Sigmoid colon (tissue), 7 donors: ENCODE measurements at places on chromosomes 12 and 14.

- peak; percentile 96 for DNase-seq
These were observed 1.2 kb upstream of the TNFAIP2 start for GRCh38 chr14:103121846-103122584.

DNA sequence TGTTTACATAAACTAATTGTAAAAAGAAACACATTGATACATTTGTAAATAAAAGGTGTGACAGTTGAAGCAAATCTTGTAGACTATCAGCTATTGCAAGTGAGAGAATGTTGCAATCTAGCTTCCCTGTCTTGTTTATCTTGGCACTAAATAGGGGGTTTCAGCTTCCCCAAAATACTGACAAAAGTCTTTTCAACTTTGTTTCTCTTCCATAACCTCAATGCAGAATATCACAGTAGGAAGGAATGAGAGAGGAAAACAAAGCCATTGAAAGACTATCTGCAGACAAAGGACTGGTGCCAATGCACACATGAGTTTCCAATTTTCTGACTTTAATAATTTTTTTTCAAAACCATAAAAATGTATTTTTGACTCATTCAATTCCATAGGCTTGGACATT, 886.2 kb upstream of the MGAT4C start:
- no peak for DNase-seq

DNA sequence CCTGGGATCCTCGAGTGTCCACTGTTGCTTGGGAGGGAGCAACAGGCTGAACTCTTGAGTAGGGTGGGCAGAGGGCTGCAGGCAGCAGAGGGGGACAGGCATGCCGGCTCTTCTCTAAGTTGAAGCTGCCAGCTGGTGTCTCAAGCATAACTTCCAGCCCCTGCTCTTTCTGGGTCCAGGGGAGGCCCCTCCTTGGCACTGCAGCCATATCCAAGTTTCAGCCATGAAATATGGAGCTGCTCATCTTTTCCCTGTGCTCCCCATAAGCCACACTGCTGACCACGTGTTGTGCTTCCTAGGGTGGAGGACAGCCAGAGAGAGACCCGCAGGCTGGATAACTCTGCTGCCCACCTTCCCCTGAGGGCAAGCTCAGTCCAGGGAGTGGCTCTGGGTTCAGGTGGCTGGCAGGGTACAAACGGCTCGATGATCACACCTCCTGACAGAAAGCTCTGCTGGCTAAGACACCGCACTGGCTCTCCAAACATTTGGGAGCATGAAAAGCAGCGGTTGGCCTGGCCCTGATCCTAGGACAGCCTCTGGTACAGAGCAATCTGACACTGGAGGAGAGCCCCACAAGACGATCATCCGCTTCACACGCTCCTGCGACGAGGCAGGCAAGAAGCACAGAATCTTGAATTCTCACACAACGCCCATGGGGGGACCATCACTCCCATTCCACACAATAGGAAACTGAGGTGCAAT, 79.6 kb downstream of the PITPNM2 start:
- peak; percentile 89 for DNase-seq

- no peak for DNase-seq
These were observed 27.0 kb downstream of the TMCC3 start for GRCh38 chr12:94623161-94623920.

GRCh38 chr12:25958428-25959070, at the start of gene RASSF8:
RASSF8 (plus strand) TSS chr12:25958682; CDS start chr12:26055344, 96,662 bp downstream.
- DNase-seq, result peak; percentile 88

DNA sequence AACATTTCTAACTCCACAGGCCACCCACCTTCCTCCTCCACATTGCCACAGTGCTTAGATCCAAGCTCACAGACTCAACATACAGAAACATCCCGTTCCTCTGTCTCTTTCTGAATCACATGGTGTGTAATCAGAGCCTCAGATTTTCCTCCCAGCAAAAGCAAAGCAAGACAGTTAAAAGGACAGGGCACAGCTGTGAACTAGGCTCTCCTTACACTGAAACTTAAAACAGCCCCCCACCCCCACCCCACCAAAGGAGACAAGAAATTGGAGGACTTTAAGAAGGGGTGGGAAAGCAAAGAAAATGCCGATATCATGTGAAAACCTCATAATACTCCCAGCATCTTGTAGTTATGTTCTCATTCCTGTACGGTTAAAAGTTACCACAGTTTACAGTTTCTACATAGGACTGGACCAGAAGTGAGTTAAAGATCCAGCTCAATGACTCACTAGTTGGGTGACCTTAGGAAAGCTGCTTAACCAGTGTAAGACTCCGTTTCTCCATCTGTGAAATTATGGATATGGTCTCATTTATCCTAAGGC, 4.8 kb downstream of the YBX3 start:
- DNase-seq, result no peak

GRCh38 chr14:93431036-93431670, 414 bp downstream of the UNC79 start:
- DNase-seq, result no peak

- no peak for DNase-seq
These were observed 59.9 kb downstream of the STON2 start for GRCh38 chr14:81340201-81340600.

- no peak for DNase-seq
These were observed 94.3 kb downstream of the C12orf42 start for GRCh38 chr12:103401421-103401820.

DNA sequence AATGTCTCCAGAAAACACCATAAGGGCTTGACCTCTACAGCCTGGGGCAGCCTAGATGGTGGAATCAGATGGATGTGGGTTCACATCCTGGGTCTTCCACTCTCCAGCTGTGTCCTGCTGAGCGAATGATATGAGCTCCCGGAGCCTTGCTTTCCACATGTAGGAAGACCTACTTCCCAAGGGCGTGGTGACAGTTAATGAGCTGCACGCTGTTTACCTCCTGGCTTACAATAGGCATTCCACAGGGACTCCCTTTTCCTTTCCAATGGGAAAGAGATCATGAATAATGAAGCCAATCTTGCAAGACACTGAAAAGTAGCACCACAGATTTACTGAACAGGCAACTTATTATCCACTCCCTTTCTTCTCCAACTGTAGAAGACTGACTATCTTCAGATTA, 46.1 kb downstream of the TMTC1 start:
- DNase-seq, result no peak

DNA sequence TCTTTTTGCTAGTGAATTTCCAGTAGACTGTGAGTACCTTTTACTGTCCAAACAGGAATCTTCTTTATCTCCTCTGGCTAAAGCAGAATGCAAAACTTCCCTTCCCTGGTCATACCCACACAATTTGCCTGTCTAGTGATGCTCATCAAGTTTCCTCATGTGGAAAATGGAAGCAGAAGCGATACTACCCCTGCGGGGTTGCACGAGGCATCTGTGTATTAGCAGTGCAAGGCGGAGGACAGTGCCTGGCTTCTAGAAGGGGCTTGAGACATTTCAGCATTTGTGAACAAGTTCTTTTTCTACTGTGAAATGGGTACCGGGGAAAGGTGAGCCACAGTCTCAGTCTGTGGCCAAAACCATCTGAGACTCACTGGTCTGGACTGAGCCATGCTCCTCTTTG, 340.9 kb downstream of the AACS start:
- no peak for DNase-seq

GRCh38 chr14:26286081-26286912, 311.5 kb downstream of the NOVA1 start:
- DNase-seq, result no peak

DNA sequence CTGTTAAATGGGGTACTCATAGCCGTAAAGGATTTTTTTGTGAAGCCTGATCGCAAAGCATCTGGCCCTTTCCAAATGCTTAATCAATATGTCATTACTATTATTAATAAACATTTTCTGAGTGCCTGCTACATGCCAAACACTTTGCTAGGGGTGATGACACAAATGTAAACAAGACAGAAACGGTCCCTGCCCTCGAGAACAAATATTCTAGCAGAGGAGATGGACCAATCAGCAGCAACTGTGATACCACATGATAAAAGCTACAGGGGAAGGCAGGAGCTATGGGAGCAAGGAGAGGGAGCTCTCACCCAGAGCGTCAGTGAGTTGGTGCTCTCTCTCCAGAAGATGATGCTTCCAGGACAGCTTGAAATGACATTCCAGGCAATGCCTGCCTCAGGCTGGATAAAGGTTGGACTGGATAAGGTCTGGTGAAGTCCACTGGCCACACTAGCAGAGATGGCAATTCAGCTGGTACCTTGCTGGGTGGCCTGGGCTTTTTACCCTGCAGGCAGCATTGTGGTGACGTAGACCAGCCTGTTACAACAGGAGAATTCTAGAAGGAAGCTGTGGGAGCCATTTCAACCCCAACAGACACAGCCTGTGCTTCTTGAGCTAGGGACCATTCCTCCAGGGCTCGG, 41.1 kb downstream of the ERH start:
- DNase-seq, result peak; percentile 55

GRCh38 chr14:35934499-35934898, 108.4 kb downstream of the BRMS1L start:
- no peak for DNase-seq

DNA sequence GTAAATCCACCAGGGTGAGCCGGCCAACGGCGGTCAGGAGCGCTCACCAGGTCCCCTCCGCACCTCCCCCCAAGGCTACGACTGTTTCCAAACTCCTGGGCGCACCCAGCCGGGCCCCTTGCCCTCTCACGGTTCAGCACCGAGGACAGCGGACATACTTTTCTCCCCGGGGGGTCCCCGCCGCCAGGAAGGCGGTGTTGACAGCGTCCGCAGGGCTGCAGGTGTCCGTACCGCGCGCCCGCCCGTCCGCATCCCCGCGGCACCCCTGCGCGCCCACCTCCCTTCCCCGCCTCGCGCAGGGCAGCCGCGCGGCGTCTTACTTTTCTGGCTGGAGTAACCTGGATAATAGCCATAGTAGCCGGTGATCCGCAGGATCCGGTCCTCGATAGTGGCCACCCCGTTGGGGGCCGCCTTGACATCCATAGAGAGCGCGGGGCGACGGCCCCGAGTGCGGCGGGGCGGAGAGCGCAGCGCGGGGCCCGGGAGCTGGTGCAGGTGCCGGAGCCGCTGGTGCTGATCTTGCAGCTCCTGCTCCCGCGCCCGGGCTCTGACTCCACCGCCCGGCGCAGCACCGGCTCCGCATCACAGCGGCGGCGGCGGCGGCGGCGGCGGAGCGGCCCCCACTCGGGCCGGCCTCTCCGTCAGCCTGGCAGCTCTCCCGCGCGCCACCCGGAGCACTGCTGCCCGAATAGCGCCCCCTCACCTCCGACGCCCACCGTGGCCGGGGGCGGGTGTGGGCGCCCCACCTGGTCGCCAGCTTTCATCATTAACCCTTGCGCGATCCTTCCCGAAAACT, at the start of gene SLC35F4:
TSS of gene SLC35F4 (minus strand) at position 690 of the 796 bp plus-strand sequence.
- no peak for DNase-seq

GRCh38 chr14:38253676-38254075, 2.2 kb downstream of the CLEC14A start:
- DNase-seq, result no peak

DNA sequence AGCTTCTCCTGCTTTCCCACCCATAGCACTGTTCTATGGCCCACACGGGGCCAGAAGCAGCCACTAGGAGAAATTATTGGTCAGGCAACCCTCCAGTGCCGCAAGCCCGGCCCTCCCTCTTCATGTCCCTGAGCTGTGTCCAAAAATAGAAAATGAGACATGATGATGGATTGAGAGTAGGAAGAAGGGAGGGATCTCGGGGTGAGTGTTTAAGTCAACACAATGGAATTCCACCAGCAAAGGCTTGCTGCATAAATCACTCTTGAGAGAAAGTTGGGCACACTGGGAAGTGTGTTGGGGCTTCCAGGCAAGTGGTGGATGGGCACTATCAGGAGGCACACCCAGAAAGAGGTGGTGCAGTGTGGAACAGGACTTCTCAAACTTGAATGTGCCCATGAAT, 94.2 kb downstream of the LLPH start:
- no peak for DNase-seq

- DNase-seq, result no peak
These were observed 103.0 kb downstream of the C12orf42 start for GRCh38 chr12:103392722-103393121.

DNA sequence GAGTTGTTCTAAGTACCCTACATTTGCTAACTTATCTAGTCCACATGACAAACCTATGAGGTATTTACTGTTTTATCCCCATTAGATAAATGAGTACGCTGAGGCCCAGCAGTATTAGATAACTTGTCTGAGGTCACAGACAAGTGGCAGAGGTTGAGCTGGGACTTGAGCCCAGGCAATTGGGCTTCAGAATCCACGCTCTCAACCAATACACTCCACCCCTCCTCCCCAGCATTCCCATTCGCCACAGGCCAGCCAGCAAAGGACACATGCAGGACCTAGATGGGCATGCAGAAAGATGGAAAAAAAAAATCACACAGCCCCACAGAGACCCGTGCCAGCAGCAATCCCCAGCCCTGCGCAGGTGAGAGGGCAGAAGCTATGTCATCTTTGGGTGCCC, 12.4 kb downstream of the HDAC7 start:
- DNase-seq, result no peak

- DNase-seq, result no peak
These were observed 227.3 kb upstream of the RTL1 start for GRCh38 chr14:101130861-101131260.

GRCh38 chr14:99320621-99321235, 48.7 kb upstream of the BCL11B start:
- DNase-seq, result no peak

GRCh38 chr12:46675736-46676135, 150.1 kb downstream of the SLC38A4 start:
- no peak for DNase-seq

DNA sequence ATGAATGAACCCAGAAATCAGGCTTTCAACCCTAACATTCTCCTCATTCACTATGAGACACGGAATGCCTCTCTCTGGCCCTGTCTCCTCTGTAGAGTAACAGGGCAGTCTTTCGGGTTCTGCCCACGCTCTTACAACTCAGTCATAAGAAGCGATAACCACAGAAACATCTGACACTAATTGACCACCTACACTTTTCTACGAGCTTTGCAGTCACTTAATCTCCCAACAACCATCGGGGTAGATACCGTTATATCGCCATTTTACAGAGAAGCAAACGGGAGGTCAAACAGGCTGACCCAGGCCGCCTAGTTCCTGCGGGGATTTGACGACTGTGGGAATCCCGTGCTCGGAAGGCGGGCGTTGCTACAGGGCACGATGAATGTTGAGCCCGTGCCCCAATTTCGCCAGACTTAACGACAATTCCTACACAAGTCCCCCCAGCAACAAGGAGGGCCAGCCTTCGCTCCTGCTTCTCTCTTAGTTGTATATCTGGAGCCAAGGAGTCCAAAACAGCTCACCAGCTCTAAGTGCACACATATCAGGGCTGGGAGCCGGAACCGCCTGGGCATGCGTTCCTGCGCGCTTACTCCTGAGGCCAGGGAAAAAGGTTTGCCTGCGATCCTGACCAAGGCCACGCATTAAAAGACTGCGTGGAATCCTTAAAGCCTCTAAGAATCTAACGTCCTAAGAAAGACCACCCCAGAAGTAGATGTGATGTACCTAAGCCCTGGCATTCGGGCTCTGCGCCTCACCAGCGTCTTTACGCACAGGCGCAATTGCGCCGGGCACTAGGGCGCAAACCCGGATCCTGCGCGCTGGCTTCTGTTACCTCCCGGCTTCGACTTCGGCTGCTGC, 38.7 kb upstream of the TBX5 start:
- DNase-seq, result no peak

- DNase-seq, result no peak
These were observed 2.6 kb upstream of the RDH11 start for GRCh38 chr14:67698179-67698578.

- DNase-seq, result no peak
These were observed 5.0 kb downstream of the CREBL2 start for GRCh38 chr12:12616512-12617310.
